ENCODE measurements at places on chromosomes 3 and 15. TPM values are rescaled to one million over a fixed set of nuclear protein-coding genes. Genes with fewer than 3 reads are reported as not detected.

Gene MESD
- polyA plus RNA-seq: 23.3 TPM

DNA sequence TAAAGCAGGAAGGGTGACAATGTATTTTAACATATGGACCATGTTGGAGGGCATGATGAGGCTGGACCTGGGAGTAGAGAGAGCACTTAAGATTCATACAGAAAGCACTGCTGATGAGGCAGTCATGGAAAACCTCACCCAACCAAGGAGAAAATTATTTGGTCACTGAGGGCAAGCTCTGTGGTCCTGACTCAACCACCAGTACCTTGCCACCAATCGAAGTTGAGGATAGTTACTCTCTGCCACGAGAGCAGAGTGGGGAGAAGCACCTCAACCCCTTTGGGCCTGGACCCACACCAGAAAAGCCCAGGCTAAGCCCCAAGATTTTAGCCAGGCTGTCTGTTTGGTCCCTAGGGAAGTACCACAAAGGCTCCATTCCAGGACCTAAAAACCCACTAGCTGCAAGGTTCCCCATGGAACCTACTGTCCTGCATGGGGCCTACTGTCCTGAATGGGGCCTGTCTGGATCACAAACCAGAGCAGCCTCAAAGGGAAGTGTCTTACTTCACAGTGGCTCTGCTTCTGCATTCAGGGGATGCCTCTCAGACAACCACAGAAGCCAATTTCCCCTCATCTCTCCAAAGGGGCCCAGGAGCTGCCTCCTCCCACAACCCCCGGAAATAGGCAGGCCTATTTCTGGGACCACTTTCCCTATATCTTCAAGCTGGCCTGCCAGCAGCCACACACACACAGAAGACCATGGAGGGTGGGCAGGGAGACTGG lies 4.2 kb downstream of the CCDC71 start:
- H3K4me3 ChIP-seq: no peak overlapping the region
- H3K4me1 ChIP-seq: no peaks in the 10 kb centered on the region
- H3K36me3 ChIP-seq: peaks cover 7% of the 10 kb centered on the region

- peak; percentile 12 for DNase-seq
- no peak overlapping the region for H3K4me3 ChIP-seq
- H3K36me3 ChIP-seq: no peaks in the 10 kb centered on the region
- no peaks in the 10 kb centered on the region for H3K27me3 ChIP-seq
These were observed 115.2 kb downstream of the USP13 start for GRCh38 chr3:179768080-179768479.

Gene MLH1
- 22.9 TPM for polyA plus RNA-seq

GRCh38 chr15:69434238-69434637 lies 18.4 kb upstream of the RPLP1 start:
- H3K27ac ChIP-seq: no peak overlapping the region
- no peak for DNase-seq
- no peak overlapping the region for H3K4me3 ChIP-seq
- H3K27me3 ChIP-seq: no peaks in the 10 kb centered on the region
- peaks cover 3% of the 10 kb centered on the region for H3K36me3 ChIP-seq
- no peaks in the 10 kb centered on the region for H3K4me1 ChIP-seq

Data from kidney (tissue), 22 donors.